Activated CD4-positive, alpha-beta T cell treated with anti-CD3 and anti-CD28 coated beads for 4 hours (primary cell): ENCODE measurements at places on chromosomes 1 and 21.
A peak's percentile ranks its signal among the peaks of the same experiment; 100 is the strongest.

DNA sequence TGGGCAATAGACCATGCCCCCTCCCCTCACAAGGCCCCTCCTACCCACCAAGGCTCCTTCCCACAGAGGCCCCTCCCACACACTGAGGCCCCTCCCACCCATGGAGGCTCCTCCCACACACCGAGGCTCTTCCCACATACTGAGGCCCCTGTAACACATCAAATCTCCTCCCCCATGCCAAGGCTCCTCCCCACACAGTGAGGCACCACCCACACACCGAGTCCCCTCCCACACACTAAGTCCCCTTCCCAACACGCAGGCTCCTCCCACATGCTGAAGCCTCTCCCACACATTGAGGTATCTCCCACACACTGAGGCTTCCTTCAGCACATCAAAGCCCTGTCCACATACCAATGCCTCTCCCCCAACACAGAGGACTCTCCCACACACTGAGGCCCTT is 391.8 kb downstream of the CAMTA1 start:
- no peak for DNase-seq

DNA sequence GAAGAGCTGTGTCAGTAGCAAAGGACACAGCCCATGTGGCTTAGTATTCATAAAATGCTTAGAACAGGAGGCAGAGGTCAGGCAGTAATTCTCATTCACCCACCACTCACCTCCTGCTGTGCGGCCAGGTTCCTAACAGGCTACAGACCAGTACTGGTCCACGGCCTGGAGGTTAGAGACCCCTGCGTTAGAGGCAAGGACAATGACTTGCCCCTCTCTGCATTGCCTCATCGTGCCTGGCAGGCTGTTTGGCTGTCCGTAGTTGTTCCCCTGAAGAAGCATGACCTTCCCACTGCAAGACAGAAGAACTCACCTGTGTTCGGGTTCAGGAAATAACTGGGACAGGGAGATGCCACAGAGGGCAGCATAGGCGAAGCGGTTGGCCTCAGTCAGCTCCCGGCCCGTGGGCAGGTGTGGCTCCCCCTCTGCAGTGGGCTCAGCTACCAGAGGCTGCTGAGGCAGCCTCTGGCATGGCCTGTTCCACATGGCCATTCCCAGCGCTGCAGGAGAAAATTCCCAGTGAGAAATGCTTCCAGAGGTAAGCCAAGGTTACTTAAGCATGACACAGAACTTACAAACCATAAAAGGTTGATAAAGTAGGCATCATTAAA is 19.3 kb downstream of the TMCO4 start:
- no peak for DNase-seq

DNA sequence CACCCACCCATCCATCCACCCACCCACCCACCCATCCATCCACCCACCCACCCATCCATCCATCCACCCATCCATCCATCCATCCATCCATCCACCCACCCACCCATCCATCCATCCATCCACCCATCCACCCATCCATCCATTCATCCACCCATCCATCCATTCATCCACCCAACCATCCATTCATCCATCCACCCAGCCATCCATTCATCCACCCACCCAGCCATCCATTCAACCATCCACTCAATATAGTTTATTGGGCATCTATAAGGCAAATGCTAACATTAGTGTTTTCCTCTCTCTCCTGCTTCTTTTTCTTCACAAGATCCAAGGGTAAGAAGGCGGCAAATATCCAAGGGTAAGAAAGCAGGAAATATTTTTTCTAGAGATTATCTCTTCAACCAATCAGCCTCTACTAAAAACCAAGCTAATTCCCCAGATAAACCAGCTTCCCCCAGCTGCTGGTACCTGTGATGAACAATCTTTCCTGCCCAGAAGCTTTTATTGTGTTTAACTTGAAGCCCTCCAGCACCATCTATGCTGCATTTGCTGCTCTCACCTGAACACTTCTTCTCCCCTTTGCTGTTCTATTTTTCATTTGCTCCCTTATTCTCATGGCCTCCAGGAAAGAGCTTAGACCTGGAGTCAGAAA is 22.6 kb upstream of the ATP2B4 start:
- DNase-seq: no peak

- no peak for DNase-seq
These were observed 13.3 kb downstream of the ZBTB8OS start for GRCh38 chr1:32636914-32637645.

DNA sequence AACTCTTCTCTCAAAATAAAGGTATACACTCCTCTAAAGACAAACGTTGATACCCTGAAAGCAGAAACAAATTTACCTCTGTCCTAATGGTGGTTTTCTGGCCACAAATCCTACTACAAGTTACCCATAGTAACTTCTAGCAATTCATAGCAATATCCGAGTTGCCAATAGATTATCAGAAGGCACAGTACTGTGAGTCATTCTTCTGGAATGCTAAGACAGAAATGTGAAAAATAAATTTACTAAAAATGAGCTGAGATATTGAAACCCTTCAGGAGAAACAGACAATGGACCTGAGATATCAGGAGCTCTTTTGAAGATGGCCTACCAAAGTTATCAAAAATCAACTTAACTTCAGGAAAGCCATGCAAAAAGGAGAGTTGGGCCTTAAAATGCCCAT is 715.0 kb upstream of the ADAMTS5 start:
- DNase-seq: no peak

GRCh38 chr21:42818328-42818749 is 61.0 kb downstream of the WDR4 start:
- peak; percentile 69 for DNase-seq

DNA sequence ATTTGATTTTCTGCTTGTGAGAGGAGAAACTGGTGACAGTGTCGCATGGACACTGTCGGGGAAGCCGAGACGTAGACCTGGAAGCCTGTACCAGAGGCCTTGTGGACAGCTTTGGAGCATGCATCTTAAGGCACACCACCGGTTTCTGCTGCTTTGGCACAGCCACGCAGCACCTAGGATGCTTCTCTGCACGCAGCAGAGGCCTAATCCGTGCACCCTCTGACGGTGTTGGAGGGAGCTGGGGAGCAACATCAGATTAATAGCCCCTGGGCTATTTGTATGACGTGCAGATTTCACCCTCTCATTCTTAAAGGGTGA is 30.3 kb downstream of the TEX35 start:
- no peak for DNase-seq

DNA sequence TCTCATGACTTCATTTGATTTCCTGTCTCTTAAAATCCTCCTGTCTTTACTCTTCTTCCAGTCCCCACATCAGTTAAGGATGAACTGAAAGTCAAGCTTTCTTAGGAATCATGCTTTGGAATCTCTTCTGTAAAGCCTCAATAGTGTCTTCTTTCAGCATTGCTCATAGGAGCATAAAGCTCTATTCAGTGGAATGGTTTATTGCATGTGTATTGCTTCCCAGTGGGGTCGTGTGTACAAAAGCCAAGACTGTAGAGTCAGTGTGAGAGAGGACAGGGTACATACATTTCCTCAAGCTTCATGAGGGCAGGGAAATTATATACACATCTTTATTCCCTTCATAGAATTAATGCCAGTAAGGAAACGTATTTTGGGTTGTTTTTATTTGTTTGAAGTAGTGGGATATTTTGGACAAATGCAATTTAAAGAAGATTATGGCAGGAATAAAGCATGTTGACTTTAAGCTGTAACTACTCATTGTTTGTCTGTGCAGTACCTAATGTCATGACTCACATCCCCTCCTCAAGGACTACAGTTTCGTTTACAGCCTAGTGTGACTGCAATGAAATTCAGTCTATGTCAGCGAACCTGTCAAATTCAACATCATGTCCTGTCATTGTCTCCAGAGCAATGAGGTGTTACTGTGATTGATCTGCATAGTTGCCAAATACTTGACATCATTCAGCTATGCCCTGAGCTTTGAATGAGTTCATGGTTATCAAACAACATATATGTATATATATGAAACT is 2164.2 kb downstream of the NCAM2 start:
- no peak for DNase-seq

GRCh38 chr1:226222686-226223085 is 778 bp upstream of the MIXL1 start:
- no peak for DNase-seq

DNA sequence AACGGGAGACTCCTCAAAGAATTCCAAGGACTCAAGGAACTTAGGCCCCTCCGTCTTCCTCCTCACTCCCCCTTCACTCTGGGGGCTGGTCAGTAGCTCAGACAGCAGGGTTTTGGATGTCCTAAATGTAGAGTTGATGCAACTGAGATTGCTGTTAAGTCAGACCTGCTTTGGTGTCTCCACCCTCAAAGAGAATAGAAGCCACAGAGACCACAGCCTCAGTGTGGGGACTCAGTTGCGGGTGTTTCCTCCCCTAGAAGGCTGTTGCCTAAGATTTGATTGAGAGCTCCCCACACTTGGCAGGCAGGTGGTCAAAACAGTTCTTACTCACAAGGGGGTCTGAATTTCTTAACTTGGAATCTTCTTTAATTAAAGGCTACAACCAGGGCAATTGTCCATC is 7.6 kb downstream of the MAN1C1 start:
- no peak for DNase-seq

DNA sequence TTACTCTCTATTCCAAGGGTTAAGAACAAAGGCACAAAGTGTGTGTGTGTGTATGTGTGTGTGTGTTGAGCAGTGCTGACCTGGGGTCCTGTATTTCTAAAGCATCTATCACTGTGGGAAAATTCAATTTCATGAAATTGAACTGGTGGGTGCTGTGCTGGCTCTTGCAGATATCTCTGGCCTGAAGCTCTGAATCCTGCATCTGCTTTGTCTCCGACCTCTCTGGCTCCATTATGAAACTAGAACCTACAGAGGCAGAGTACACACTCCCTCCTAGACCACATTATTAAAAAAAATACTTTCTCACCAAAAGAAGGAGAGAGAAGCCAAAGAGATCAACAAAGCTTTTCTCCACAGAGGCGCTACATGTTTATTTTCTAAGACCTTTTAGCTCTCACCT is 88.4 kb upstream of the PDE4B start:
- DNase-seq: no peak

GRCh38 chr1:229941160-229941559 is 125.9 kb upstream of the GALNT2 start:
- no peak for DNase-seq

DNA sequence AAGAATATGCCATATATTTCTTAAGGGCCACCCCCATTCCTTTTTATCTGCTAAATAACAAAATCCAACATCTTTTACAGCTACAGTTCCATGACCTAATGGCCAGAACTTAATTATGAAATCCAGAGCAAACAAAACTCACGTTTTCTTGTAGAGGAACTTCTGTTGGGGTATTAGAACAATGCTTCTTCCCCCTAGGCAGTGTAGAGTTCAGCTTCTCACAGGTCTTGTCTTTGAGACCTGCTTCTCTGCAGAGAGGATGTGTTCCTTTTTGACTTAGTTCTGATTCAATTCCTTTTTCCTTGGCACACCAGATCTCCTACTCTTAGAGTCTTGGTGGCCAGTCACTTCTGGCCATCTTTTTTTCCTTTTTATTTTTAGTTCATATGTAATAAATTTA is 22.2 kb downstream of the VAV3 start:
- DNase-seq: no peak

- no peak for DNase-seq
These were observed 202.8 kb downstream of the RRAGC start for GRCh38 chr1:38656726-38657125.

DNA sequence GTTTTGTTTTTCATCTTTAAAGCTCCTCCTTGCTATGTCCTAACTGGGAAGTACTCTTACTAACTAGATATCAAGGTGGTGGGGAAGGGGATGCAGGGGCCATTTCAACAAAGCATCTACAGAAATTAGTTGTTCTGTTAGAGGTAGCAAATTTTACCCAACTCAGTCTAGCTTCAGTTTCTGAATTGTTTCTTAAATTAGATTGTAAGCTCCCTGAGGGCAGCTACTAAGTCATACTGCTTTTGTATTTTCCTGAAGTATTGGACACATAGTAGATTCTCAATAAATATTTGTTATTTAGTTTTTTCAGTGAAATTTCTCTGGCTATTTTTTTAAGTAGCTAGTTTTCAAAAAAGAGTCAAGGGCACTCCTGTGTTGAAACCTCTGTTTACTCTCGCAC is 1.8 kb downstream of the UBAP2L start:
- no peak for DNase-seq

DNA sequence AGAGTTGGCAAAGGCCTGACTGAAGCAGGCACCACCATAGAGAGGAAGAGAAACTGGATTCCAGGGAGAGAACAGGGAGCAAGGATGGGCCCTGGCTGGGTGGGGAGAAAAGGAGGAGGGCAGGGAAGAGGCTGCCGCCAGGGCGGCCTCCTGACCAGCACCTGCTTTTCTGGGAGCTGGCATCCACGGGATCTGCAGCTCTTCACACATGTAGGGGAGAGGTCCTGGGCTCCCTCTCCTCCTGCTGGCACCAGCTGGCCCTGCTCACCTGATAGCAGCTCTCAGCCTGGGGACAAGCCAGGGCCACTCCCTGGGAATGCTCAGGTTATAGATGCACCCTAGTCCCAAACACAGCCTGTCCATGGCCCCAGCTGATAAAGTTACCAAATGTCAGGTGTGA is 39.9 kb downstream of the TEX35 start:
- no peak for DNase-seq

- DNase-seq: no peak
These were observed 403.7 kb upstream of the B3GALT2 start for GRCh38 chr1:193590102-193590501.

DNA sequence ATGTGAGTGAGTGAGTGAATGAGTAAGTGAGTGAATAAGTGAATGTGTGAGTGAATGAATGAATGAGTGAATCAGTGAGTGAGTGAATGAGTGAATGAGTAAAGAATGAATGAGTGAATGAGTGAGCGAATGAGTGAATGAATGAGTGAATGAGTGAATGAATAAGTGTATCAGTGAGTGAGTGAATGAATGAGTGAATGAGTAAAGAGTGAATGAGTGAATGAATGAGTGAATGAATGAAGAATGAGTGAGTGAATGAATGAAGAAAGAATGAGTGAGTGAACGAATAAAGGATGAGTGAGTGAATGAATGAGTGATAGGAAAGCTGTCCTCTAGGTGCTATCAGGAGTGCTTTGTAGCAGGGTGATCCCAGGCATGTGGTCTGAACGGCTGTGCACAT is 35.7 kb downstream of the CFAP74 start:
- no peak for DNase-seq

GRCh38 chr1:107525145-107525544 is 384.3 kb downstream of the NTNG1 start:
- no peak for DNase-seq

DNA sequence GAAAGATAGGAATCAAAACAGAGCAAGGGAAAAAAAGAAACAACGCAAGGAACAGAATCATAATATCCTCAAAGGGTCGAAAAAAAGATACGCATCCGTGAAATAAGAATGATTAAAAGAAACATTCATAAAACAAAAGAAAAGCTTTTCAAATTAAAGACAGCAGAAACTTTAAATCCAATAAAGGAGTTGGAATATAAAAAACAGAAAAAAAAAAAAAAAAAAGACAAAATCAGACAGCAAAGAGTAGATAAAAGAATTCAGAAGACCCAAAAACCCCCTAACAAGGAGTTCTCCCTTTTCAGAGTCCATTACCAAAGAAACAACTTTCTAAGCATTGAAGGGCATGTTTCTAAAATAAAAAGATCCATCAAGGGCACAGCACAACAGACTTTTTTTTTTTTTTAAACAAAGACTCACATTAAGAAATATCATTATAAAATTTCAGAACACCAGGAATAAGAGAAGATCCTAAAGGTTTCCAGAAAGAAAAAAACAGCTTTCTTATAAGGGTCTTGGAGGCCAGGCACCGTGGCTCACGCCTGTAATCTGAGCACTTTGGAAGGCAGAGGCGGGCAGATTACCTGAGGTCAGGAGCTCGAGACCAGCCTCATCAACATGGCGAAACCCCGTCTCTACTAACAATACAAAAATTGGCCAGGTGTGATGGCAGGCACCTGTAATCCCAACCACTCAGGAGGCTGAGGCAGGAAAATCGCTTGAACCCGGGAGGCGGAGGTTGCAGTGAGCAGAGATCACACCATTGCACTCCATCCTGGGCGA is 44.7 kb downstream of the ENAH start:
- no peak for DNase-seq

GRCh38 chr21:41403966-41404365 is 22.1 kb upstream of the MX1 start:
- DNase-seq: no peak
